ENCODE measurements at places on chromosomes 4 and X. TPM values are rescaled to one million over a fixed set of nuclear protein-coding genes. Genes with fewer than 3 reads are reported as not detected.

DNA sequence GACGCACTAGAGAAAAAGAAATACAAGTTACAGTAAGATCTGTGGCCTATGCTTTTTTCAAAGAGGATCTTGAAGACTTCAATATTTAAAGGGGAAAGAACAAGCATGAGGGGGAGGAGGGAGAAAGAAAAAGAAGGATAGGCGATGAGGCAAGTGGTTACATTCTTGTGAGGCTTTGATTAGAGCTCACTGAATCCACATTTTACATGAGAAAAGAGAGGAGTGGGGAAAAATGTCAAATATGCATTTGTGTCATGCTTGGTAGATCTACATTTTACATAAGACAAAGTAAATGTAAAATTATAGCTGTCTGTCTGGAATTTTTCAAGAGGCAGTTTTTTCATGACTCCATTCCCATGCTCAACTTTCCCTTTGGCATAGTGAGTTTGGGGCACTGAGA is 965.9 kb downstream of the FSTL5 start:
- DNase-seq: no peak

DNA sequence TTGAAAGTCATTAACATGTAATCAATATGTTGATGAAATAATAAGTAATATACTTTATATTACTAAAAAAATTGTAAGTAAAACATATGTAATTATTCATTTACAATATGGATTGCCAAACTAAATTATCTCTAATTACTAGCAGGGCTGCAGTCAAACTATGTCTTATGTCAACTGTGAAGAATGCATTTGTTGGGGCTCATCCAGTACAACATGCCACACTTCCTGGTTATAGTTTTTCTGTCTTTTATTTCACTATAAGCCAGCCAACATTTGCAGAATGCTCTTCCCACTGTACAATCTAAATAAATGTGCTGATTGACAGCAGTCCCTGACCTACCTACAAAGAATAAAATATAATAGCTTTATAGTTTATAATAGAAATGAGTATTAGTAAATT is 975.4 kb upstream of the NDST4 start:
- no peak for DNase-seq

GRCh38 chr4:38273407-38273806 is 313.2 kb downstream of the PTTG2 start:
- DNase-seq: no peak

The SLC30A9 gene
- total RNA-seq: 23.5 TPM

- no peak for DNase-seq
Measured at GRCh38 chr4:168769416-168769815, 240.6 kb downstream of the CBR4 start.

The SLC49A3 gene
- total RNA-seq: 0.59 TPM

- DNase-seq: peak; percentile 12
Measured at GRCh38 chr4:140049849-140050637, 103.9 kb downstream of the MAML3 start.

- peak; percentile 70 for DNase-seq
Measured at GRCh38 chr4:76198411-76199237, 15.0 kb downstream of the SCARB2 start.

GRCh38 chr4:28469387-28469786 is 1608.7 kb downstream of the STIM2 start:
- no peak for DNase-seq

GRCh38 chrX:107706309-107706708 is 69.3 kb downstream of the TSC22D3 start:
- no peak for DNase-seq

The GPR50 gene
- not detected for total RNA-seq

The RHOXF2 gene
- 2.0 TPM for total RNA-seq

- no peak for DNase-seq
Measured at GRCh38 chr4:186943411-186943810, 219.8 kb upstream of the FAT1 start.

- DNase-seq: no peak
Measured at GRCh38 chrX:20670611-20671010, 403.9 kb upstream of the RPS6KA3 start.

The PAQR3 gene
- total RNA-seq: 7.1 TPM

DNA sequence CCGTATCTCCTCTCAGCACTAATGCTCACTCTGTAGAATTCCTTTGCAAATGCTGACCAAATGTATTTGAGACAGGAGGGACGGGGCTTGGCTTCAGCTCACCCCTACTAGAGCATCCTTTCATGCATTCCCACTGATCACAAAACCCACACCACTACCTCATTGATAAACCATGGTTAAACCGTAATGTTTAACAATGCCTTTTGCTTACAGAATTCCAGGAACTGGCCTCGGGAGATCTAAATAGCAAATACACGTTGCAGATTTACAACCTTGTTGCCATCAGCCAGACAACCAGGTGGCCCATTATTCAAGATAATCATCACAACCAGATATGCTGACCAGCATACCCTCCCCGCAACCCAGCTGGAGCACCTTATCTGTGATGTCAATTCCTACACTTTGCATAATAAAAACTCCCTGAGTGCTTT is 391.9 kb downstream of the KCTD8 start:
- DNase-seq: no peak

The UGT2B10 gene
- not detected for total RNA-seq

The ATP2B3 gene
- total RNA-seq: not detected

GRCh38 chr4:5338531-5338930 is 287.3 kb downstream of the STK32B start:
- no peak for DNase-seq

- DNase-seq: no peak
Measured at GRCh38 chrX:10052906-10053625, 85.9 kb downstream of the CLDN34 start.

The ADAM29 gene
- not detected for total RNA-seq
